ENCODE measurements at places on chromosomes 16 and 17. TPM values are rescaled to one million over a fixed set of nuclear protein-coding genes. Genes with fewer than 3 reads are reported as not detected.

Gene C1QTNF8
- total RNA-seq = 0.13 TPM

Gene PLD6
- 2.4 TPM for total RNA-seq

Gene PLLP
- not detected for total RNA-seq

Gene SEZ6L2
- 65.5 TPM for total RNA-seq

Gene SCARF1
- total RNA-seq = 0.33 TPM

Gene C16orf96
- total RNA-seq = not detected

Gene ATP2A3
- 2.4 TPM for total RNA-seq

Gene CD7
- total RNA-seq = not detected

Gene ELMO3
- total RNA-seq = 0.76 TPM

Gene PALB2
- 8.3 TPM for total RNA-seq

Gene KRTAP16-1
- not detected for total RNA-seq

Gene KRTAP3-1
- not detected for total RNA-seq
